Forelimb muscle (tissue), 1 donor: ENCODE measurements at places on chromosomes 7 and 10. TPM values are rescaled to one million over a fixed set of nuclear protein-coding genes. Genes with fewer than 3 reads are reported as not detected.

DNA sequence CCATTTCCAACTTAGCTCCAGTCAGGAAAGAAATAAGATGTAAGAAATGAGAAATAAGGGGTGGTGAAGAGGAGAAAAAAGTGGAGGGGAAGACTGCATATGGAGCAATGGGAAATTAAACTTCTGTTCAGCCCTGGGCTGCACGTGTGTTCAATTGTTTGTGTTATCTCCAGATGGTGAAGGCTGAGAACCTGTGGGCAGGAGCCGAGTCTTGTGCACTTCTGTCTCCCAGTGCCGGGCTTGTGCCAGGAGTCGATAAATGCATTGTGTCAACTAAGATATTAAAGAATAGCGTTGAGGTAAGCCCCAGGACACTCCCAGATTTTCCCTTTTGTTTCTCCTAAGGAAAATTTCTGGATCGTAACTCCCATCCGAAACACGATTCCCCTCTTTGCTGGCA is 98.2 kb downstream of the PRLHR start:
- DNase-seq: no peak

DNA sequence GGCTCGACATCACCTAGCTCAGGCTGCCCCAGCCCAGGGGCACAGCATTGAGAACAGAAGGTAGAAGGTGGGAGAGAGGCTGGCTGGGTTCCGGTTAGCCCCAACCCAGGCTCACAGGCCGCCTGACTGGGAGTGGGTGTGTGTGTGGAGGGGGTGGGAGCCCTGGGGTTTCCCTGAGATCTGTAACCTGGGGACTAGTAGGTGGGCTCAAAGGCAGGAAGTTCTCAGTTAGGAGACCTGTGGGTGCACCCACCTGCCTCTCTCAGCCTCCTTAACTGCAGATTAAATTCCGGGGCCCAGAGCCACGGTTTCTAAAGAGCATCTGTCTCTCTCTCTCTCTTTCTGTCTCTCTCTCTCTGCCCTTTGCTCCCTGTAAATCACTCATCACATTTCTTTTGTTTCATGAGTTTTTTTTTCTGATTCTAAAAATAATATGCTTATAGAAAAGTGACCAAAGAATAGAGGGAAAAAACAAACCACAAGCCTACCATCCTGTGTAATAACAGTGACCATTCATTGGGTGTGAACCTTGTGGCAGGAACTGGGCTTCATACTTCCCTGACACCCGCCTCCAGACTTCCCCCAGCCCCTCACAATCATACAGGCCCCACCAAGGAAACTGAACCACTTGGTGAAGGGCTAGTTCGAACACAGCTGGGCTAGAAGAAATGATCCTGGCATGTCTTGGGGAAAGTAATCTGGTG is 83.4 kb upstream of the SMNDC1 start:
- no peak for DNase-seq

DNA sequence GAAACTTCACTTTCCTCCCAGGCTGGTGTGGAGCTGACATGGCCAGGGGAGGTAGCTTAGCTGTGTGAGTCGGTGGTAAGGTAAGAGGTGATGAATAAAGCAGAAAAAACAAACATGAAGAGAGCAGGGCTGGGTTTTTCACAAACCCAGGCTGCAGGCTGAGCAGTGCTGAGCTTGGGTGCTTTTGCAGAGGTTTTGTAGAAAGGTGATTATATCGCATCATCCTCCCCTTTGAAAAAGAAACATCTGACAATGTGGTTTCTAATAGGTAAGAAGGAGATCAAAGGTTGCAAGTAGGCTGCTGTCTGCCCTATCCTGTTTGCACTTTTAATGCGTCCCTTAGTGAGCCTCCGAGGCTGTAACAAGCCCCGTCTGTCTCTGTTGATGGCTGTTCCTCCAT is 69.6 kb upstream of the GRM8 start:
- no peak for DNase-seq

HPS1 gene
- 16.3 TPM for polyA plus RNA-seq

NRP1 gene
- 91.0 TPM for polyA plus RNA-seq

DNA sequence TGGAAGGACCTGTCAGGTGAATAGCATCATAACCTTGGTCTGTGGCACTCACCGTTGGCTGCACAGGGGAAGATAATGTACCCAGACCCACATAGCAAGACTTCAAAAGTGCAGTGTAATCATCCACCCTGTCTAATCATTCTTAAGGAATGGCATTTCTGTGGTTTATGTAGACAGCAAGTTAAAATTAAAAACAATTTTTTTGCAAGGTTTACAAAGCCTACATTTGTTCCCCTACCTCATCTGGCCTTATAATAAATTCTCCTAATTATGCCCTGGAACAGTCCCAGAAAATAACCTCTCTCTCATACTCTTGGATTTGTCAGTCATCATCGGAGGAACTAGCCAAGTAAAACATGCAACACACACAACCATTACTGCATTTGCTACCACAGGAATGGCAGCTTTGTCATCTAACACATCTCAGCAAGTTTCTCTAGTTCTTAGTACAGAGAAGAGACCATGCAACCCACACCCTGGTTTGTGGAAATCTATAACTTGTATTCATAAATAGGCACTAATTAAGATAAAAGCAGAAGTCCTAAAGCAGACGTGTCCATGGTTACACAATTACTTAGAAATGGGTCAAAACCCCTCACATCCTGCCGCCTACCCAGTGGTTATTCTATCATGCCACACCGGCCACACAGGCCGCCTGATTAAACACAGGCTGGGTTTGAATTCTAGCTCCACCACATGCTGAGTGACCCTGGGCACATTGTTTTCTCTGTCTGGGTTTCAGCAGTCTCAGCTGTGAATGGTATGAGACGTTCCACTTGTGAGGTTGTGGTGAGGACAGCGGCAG is 19.1 kb downstream of the ABLIM1 start:
- DNase-seq: no peak

TFR2 gene
- 0.90 TPM for polyA plus RNA-seq

CCNJ gene
- 10.7 TPM for polyA plus RNA-seq
